ENCODE measurements at places on chromosomes 4 and X.

DNA sequence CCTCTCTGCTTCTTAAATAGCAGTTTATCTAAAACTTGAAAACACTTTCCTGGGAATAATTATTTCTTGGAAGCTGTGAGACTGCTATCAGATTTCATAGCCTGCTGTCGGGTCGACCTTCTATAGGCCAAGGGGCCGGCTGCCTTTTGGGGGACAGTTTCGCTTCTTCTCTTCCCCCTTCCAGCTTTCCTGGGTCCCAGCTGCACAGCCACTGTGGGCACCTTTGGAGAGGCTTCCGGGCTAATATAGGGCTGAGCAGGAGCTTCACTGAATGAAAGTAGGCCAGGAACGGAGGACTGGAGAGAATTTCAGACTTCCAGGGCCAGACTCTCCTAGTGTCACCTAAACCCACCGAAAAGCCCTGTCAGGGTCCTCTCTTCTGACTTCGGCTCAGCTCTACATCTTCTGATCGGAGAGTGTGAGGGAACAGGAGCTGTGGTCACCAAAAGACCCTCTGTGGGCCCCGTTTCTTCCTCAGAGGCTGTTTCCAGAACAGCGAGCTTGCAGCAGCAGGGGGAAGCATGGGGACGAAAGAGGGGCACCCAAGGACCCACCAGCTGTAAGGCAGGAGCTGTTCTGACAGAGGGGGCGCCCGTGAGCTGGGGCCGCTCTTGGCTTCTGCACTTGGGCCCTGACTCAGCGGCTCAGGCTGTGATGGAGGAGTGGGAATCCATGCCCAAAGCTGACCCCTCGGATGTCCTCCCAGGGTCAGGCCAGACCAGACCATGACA lies 620.6 kb downstream of the BCOR start:
- DNase-seq: no peak

- no peak for DNase-seq
These were observed 27.2 kb upstream of the SEC24B start for GRCh38 chr4:109406337-109406931.

GRCh38 chr4:145842224-145842887 lies 96.3 kb downstream of the ZNF827 start:
- no peak for DNase-seq

GRCh38 chrX:3518870-3519269 lies 172.4 kb upstream of the MXRA5 start:
- DNase-seq: no peak

DNA sequence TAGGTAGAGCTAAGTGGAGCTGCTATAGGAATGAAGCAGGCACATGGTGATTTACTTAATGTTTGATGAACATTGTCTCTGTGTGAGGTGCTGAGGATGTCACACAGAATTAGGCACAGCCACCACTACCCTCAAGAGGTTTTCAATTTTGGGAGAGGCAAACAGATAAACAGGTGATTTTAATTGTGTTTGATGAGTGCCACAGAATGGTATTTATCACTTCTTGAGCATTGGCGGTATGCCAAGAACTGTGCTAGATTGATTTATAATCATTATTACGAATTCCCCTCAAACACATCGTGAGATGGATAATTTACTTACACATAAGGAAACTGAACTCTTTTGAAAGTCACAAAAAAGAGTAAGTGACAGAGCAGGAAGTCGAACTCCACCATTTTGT lies 74.8 kb downstream of the FREM3 start:
- DNase-seq: no peak

DNA sequence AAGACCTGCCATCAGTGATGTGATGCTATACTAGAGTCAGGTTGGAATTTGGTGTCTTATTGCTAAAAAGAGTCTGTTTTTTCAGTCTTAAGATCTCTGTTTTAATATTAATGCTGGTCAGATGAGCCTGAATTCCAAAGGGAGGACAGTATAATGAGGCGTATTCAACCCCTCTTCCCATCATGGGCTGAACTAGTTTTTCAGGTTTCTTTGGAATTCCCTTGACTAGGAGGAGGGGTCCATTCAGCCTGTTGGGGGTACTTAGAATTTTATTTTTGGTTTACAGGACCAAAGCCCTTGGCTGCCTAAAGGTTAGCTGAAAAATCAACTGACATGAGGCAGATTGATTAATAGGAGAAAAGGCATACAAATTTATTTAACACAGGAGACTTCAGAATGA lies 24.1 kb upstream of the PI4K2B start:
- no peak for DNase-seq

- no peak for DNase-seq
These were observed 35.6 kb downstream of the INTS6L start for GRCh38 chrX:135556055-135556454.

DNA sequence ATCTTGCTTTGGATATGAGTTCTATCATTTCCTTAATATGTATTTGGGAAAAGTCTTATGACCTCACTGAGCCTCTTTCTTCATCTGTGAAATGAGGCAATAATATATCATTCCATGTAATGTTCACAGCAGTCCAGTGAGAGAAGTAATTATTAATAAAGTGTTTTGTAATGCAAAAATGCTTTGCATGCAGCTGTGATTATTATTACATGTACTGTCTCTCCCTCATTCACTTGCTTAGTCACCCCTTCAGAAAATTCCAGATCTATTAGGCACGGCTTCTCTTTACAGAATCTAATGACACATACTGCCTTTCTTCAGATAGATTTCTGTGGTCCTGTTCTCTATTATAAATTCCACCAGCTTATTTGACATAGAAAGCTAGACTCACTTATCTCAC lies 53.5 kb upstream of the FGF13 start:
- DNase-seq: no peak

- no peak for DNase-seq
These were observed 322.7 kb upstream of the HAND2 start for GRCh38 chr4:173852775-173853174.

- no peak for DNase-seq
These were observed 156.0 kb upstream of the BCOR start for GRCh38 chrX:40253771-40254170.

DNA sequence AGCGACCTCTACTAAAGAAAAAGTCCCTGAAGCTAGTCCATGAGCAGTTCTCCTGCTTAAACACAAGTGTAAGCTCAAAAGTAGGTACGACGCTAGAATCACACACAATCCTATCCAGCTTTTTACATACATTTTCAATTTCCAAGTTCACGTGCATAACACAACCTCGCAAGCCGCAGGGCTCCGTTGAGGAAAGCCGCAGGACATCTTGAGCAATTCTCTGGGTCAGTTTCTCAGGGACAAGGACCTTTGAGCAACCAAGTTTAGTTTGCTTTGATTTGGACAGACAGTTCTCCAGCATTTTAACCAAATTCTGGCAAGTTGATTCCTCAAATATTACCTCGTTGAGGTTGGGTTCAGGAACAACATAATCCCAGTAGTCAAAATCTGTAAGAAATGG lies 2.5 kb downstream of the DDIT4L start:
- no peak for DNase-seq

DNA sequence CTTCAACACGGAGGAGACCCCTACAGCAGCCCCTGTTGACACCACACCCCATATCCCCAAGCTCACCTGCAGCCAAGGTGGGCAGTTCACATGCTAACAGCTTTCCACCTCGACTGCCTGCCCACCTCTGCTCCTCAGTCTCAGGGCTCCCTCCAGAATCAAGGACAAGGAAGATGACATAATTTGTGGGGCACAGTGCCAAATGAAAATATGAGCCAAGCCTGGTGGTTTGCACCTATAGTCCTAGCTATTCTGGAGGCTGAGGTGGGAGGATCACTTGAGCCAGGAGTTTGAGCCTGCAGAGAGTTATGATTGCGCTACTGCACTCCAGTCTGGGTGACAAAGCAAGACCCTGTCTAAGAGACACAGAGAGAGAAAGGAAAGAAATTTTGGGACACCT lies 516.3 kb downstream of the BCOR start:
- DNase-seq: no peak

- no peak for DNase-seq
These were observed 66.9 kb downstream of the SYNPO2 start for GRCh38 chr4:118955515-118955914.

DNA sequence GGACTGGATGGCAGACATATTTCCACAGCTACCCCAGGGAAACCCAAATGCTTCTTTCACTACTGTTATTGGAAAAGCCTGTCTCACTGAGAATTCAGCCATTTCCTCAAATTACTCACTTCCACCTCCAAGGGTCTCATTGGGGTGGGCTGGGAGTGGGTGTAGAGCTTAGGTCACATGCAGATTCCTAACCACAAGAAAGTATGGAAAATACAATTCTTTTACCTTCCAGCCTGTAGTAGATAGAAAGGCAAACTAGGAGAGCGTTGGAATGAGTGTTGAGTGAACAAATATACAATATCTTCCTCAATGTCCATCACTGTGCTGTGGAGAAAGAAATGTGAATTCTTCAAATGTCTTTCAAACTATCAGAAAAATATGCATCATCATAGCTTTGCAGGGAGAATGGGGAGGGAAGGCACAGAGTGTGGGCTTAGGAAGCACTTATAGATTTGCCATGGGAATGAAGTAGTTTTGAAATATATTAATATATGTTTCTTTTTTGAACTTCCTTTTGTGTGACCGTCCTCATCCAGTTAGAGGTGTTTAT lies 245.3 kb upstream of the JADE1 start:
- DNase-seq: no peak

GRCh38 chr4:14631806-14632440 lies 370.4 kb upstream of the CPEB2 start:
- no peak for DNase-seq

DNA sequence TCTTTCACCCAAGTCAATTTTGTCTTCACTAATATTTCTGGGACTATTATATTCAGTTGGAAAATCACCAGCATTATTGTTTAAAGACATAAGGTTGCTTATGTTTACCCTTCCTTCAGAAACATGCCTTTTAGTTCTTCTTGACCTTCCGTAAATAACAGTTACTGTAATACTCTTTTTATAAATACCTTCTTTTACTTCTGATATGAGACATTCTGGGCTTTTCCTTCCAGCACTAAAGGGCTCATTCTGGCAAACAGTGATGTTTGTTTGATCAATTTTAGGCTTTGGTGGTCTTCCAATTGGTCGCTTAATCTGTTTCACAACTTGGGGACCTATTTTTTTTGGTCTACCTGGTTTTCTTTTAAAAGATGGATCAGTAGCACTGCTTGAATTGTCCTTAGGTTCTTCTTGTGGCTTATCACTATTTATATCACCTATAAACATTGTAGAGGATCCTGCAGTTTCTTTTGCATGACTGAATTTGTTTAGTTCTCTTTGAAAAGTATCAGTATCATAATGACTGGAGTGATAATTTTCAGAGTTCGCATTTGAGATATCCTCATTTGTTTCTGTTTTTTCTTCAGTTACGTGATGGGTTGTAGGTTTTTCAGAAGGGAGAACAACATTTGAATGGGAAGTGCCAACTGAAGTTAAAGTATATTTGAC lies 64.8 kb downstream of the NCAPG start:
- no peak for DNase-seq

GRCh38 chr4:186021461-186022167 lies 47.3 kb upstream of the TLR3 start:
- no peak for DNase-seq

GRCh38 chr4:56158483-56158882 lies 209.7 kb downstream of the CEP135 start:
- DNase-seq: no peak

DNA sequence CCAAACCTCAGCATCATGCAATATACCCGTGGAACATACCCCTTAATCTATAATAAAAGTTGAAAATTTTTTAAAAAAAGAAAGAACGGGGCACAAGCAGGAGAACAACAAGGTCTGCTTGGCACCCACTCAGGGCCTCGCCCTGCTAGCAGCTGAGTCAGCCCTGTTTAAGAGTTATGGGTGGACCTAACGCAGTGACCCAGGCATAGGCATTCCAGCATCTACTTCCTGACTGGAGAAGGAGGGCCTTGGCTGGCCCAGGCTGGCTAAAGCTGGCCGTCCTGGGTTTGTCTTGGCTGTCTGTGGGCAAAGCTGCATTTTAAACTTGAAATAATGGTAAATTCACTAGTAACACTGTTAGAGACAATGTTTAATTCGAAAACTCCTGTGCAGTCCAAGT lies 236.7 kb upstream of the PGRMC2 start:
- DNase-seq: no peak

- no peak for DNase-seq
These were observed 30.2 kb upstream of the SEPSECS start for GRCh38 chr4:25190407-25190806.

GRCh38 chr4:73984736-73985527 lies 3.1 kb downstream of the PPBP start:
- DNase-seq: no peak

DNA sequence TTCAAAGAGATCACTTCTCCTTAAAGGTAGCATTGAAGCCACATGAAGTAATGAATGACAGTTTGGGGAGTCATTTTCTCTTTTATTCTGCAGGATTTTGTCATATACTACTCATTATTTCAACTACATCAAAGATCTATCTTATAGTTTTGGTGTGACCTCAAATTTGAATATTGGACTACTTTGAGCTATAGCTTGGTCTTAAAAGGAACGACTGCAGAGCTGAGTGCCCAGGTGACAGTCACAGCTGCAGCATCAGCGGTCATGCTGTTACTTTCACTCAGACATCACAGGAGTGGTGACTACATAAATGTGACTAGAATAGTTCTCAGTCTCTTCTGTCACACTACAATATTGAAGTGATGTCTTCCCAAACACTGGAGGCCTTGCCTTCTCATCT lies 10.7 kb upstream of the SPCS3 start:
- DNase-seq: no peak

- no peak for DNase-seq
These were observed 2184.4 kb upstream of the AGA start for GRCh38 chr4:179626687-179627086.

DNA sequence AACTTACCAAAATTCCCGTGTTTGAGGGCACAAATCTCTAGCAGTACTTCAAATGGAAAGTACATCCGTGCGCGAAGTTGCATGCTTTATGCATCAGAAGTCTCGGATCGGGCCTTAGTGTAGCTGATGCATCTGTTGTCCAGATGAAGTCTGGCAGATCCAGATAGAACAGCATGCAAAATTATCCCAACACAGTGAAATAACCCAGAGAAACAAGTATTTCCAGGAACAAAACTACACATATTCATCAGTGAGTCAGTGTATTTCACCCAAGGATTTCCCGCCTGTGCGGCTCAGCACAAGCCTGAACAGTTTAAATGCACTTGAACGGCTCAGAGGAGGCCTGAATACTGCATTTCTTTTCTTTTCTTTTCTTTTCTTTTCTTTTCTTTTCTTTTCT lies 27.4 kb upstream of the CLDN24 start:
- no peak for DNase-seq

GRCh38 chr4:100288161-100288560 lies 97.9 kb upstream of the DDIT4L start:
- no peak for DNase-seq

GRCh38 chrX:34563804-34564203 lies 93.3 kb downstream of the TMEM47 start:
- no peak for DNase-seq

DNA sequence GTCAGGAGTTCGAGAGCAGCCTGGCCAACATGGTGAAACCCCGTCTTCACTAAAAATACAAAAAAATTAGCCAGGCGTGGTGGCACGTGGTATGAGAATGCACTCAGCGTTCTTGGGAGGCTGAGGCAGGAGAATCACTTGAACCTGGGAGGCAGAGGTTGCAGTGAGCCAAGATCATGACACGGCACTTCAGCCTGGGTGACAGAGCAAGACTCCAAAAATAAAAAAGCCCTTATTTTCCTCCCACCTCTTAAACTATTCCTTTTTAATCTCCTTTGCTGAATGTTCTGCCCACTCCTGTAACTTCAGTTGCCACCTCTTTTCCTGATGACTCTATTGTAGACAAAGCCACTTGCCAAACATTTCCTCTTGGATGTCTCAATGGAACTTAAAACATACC lies 72.6 kb downstream of the TAF1 start:
- no peak for DNase-seq

Measured in activated effector memory CD4-positive, alpha-beta T cell treated with Interleukin-2 at 50 U/mL for 16 hours (primary cell).